ENCODE measurements at places on chromosomes 1 and 21. TPM values are rescaled to one million over a fixed set of nuclear protein-coding genes. Genes with fewer than 3 reads are reported as not detected.

Gene ANKRD45
- total RNA-seq, result 0.11 TPM

Gene ANGEL2
- total RNA-seq, result 49.1 TPM

Gene SELENBP1
- not detected for total RNA-seq

Gene SNAPIN
- total RNA-seq, result 38.2 TPM

Gene S100A7A
- total RNA-seq, result not detected

Gene PTPRC
- 552 TPM for total RNA-seq

Gene MRAP
- total RNA-seq, result not detected

Gene TSPAN2
- total RNA-seq, result 3.4 TPM

Gene ZMYM1
- total RNA-seq, result 9.0 TPM

Gene CD52
- total RNA-seq, result 1,191 TPM

Gene GPR52
- 3.4 TPM for total RNA-seq
